Lower leg skin (tissue), 4 donors: ENCODE measurements at places on chromosomes 13 and 19. TPM values are rescaled to one million over a fixed set of nuclear protein-coding genes. Genes with fewer than 3 reads are reported as not detected.

GRCh38 chr13:25295228-25295627, 6.2 kb upstream of the NUP58 start:
- DNase-seq: no peak

GRCh38 chr13:81171065-81171647, 830.2 kb upstream of the SPRY2 start:
- no peak for DNase-seq

- no peak for DNase-seq
Observed at GRCh38 chr19:18097993-18098890, 664 bp downstream of the MAST3 start.

DNA sequence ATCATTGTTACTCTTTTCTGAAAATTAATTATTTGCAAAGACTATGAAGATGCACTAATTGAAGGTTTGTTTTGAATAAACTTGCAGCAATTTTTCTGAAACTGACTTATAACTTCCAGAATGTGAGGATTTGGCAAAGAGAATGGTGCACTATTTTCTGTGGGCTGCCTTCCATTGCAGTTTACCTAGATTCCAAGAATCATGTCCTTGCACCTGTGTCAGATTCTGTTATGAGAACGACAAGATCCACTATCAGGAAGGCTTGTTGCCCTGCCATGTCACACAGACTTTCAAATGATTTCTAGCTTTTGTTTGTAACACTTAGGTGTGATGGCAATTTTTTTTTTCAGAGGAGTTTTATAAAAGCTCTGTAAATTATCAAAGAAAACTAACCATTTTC, 5.6 kb upstream of the SLAIN1 start:
- DNase-seq: no peak

GRCh38 chr13:77611068-77611467, 75.6 kb downstream of the SCEL start:
- DNase-seq: no peak

GRCh38 chr19:17220207-17220758, 5.1 kb downstream of the USE1 start:
- no peak for DNase-seq

DNA sequence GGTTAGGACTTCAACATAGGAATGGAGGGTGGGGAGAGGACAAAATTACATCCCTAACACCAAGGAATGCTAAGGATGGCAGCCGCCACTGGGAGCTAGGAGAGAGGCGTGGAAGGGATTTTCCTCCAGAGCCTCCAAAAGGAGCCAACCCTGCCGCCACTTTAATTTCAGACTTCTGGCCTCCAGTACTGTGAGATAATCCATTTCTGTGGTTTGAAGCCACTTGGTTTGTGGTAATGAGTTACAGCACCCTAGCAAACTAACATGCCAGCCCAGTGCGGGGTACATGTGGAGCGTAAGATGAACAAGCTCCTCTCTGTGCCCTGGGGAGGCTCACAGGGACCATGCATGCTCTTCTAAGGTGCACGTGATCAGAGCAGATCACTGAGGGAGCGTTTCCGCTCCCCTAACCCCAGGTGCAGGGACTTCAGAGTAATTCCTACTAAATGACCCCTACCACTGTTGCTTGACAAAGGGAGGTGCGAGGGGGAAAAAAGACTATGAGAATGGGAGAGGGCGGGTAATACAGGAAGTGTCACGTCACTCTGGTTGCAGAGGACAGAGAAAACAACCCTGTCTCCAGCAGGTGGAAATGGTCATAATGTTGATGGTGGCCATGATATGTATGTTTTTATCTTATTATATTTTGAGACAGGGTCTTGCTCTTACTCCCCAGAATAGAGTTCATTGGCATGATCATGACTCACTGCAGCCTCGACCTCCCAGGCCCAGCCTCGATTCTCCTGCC, 12.0 kb downstream of the FPR1 start:
- DNase-seq: no peak

GRCh38 chr19:17340871-17341357, 3.6 kb downstream of the GTPBP3 start:
- DNase-seq: no peak

- no peak for DNase-seq
Observed at GRCh38 chr19:33156334-33156733, 24.4 kb downstream of the WDR88 start.

DNA sequence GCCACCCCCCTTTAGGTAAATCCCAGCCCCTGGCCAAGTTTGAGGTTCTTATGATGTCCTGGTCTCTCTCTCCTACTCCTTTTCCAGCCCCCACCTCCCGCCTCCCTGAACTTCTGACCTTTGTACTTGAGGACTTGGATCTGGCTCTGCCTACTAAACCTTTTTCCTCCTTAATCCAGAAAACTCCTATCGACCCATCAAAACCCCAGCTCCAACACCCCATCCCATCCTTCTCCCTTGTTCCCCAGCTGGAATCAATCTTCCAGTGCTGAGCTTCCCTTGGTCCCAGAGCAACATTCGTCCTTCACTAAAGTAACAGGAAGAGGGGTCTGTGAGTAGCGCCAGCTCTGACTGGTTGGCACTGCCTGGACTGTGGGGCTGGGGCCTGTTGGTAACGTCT, 17.3 kb upstream of the UQCR11 start:
- DNase-seq: no peak

DNA sequence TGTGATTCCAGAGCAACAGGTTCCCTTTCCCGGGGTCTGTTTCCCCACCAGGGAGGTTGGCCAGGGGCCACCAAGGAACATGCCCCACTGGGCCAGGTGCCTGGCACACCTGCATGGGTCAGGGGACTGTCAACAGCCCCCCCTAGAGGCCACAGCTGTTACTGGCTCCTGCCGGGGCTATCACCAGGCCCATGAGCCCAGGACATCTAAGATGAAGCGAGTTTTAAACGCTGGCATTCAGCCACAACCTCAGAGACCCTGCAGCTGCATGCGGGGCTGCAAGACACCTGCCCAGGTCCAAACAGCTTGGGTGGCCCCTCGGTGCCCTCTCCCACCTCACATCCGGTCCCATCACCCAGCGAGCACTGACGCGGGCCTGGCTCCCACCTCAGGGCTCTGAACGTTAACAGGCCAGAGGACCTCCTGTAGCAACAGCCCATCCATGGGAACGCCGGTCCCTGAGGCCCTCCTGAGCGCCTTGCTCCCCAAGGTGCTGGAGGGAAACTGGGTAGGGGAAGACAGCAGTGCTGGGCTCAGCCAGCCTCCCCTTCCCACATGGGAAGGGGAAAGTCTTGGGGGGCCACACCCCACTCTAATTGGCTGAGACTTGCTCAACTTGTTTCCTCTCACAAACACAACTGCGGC, 12.0 kb downstream of the KHSRP start:
- no peak for DNase-seq

DNA sequence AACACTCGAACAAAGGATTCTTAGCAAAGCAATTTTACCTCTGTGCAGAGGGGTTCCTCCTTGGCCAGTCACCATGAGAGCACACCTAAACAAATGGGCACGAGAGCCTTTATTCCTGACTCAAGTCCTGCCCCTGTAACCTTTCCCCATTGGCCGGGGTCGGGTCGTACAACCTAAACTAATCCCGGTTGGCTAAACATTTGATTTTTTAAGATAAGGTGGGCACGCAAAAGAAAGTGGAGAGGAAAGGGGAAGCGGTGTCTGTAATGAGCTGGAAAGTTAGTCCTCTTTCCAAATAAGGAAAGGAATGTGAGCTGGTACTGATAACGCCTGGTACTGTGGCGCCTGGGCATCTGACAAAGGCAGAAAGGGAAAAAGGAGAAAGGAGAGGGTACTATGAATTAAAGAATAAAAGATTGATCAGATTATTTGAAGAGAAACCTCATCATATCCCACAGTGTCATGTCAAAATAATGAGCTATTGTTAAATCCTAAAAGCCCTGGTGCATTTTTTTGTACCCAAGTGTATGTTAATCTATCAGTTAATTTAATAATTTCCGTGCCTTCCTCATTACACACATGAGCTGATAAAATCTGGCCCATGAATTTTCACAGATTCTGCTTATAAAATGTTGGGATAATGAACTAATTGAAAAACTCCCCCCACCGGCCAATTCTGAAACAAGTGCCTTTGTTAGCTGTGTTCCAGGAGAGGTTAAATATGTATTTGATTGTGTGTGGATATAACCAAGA, 335.7 kb downstream of the RFC3 start:
- no peak for DNase-seq

DNA sequence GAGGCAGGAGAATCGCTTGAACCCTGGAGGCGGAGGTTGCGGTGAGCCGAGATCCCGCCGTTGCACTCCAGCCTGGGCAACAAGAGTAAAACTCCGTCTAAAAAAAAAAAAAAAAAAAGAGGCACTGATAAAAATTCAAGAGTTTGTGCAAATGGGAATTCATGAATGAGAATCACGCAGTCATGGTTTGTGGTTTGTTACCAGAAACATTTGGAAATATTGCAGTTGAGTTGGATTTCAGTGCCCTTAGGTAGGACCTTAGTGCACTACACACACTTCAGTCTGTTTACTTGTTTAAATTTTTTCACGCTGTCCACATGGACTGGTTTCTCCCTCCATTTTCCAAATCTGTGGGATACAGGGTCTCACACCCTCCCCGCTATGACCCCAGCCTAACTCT, 28.4 kb downstream of the ZNF844 start:
- no peak for DNase-seq

- no peak for DNase-seq
Observed at GRCh38 chr19:13031917-13032623, 36.8 kb downstream of the NFIX start.

GRCh38 chr19:6213696-6214641, 65.8 kb downstream of the MLLT1 start:
- no peak for DNase-seq

DNA sequence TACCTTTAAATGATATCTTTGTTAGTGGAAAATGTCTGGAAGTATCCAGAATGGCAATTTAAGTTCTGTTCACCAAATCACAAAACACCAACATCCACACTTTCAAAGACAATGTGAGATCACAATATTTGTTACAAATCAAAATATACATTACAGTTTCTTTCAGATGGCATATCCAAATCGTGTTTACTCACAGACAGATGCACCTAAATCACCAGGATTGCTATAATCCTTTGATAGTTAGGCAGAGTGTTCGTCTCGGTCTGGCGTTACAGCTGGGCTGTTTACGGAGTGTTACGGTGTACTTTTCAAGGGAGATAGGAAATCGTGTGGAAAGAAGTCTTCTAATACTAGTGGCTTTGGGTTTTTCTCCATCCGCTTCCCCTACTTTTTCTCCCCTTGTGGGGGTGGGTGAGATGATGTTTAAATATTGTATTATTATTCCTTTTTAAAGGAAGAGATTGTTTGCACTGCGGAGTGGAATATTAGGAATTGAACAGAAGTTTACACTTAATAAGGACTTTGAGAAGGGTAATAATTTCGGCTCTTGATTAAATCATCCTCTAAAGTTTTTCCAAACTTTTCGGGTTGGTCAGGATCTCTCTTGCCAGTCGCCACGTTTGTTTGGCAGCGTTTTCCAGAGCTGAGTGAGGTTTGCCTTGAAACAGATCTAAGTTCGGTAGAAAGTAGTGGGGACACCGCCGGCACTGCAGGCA, 1.8 kb downstream of the MAB21L1 start:
- no peak for DNase-seq

GRCh38 chr13:37289212-37289935, 183.9 kb upstream of the CSNK1A1L start:
- DNase-seq: no peak

DNA sequence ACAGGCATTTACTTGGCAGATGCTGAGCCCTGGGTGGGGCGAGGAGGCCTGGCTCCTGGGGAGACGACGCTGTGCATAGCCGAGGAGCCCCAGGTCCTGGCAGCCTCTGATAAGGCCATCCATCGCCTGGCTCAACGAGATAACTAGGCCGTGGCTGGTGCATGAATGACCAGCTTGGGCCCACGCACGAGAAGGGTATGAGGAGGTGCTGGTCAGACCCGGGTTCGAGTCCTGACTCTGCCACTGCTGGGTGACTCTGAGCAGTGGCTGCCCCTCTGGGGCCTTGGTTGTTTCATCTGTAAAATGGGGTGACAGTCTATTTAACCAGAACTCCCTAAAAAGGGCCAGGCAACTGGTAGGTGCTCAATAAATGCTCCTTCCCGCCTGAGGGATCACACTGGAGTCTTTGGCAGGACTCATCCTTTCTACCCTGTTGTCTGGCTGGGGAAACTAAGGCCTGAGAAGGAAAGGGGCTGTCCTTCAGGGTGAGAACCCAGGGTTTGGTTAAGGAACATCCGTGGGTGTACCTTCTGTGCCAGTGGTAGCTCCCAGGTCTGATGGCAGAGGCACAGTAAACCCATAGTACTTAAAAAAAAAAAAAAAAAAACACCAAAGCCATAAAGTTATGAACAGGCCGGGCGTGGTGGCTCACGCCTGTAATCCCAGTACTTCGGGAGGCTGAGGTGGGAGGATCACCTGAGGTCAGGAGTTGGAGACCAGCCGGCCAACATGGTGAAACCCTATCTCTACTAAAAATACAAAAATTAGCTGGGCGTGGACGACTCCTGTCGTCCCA, 8.1 kb upstream of the ARRDC2 start:
- DNase-seq: no peak

DNA sequence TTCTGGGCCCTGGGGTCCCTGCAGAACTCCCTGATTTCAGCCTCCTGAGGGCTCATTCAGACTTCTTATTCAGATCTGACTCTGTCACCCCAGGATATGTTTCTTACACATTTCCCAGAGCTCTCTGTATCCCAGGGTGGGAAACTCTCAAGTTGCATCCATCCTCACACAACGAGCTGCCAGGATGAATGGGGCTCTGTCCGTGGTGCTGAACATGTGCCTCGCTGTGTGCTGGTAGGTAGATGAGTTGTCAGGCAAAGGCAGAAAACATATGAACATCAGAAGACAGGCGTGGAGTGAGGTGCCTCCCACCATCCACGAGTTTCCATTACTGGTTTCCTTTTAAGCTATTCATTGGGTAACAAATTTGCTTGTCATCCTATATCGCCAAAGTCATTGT, 11.4 kb upstream of the IGFL1 start:
- no peak for DNase-seq

DNA sequence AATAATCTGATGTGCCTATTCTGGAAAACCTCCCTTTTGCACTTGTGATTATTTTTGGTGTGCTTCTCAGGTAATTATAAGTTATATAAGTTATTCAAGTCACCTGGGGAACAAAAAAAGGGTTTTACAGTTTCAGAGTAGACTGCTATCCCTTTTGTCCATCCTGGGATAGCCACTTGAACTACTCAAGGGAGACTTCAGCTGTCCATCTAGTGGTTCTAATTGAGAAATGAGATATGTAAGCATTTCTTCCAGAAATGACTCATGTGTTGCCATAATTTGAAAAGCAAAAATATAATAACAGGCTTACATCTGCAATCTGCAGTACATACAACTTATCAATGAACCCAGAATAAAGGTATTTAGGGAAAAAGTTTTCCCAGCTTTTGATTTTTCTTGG, 20.4 kb downstream of the UBL3 start:
- DNase-seq: no peak

Gene ISYNA1
- total RNA-seq: 17.1 TPM

Gene BORCS8
- 9.9 TPM for total RNA-seq

Gene VSTM1
- not detected for total RNA-seq

Gene COX6B2
- 1.1 TPM for total RNA-seq

Gene POLD1
- 16.8 TPM for total RNA-seq

Gene TEX29
- total RNA-seq: not detected

Gene RDH8
- not detected for total RNA-seq

Gene EPS8L1
- total RNA-seq: 471 TPM
